Natural killer cell treated with Interleukin-12 subunit alpha and Interleukin-12 subunit beta and Interleukin-15 and Interleukin-18, amount 100 ng/mL, for 72 hours (primary cell): ENCODE measurements at places on chromosomes 3 and 15.
A peak's percentile ranks its signal among the peaks of the same experiment; 100 is the strongest.

GRCh38 chr3:140223631-140224030, 288.6 kb downstream of the CLSTN2 start:
- no peak for DNase-seq

GRCh38 chr3:64445109-64445943, 220.1 kb upstream of the PRICKLE2 start:
- DNase-seq: no peak

- DNase-seq: no peak
Measured at GRCh38 chr3:14460342-14461005, 58.1 kb downstream of the SLC6A6 start.

- DNase-seq: no peak
Measured at GRCh38 chr3:61371123-61371522, 119.9 kb upstream of the FHIT start.

DNA sequence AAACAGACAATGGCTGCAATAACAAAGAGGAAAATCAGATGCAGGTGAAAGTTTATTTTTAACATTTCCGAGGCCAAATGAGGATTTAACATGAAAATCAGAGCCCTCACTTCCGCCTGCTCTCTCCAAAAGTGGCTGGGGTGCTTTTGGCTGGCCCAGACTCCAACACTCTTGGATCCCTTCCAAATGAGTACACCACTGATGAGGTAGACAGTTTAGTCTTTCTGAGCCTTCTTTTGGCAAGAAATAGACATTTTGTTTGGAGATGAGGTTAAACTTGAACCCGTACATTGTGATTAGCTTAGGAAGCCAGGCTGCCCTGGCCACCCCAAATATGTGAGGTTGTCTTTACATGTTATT, 51.0 kb upstream of the TRA2B start:
- no peak for DNase-seq

DNA sequence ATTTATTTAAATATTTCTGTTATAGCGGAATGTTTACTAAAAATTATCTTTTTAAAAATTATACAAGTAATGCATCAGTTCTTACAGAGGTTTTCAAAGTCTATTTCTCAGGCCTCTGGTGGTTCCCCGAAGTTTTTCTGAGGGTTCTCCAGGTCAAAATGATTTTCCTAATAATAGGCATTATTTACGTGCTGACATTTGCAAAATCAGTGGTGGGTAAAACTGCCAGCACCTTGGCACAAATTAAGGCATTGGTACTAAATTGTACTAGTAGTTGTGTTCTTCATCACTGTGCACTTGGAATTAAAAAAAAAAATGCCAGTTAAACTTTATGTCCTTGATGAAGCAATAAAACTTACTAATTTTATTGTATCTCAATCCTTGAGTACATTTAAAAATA, 9.5 kb downstream of the PIAS1 start:
- DNase-seq: no peak

DNA sequence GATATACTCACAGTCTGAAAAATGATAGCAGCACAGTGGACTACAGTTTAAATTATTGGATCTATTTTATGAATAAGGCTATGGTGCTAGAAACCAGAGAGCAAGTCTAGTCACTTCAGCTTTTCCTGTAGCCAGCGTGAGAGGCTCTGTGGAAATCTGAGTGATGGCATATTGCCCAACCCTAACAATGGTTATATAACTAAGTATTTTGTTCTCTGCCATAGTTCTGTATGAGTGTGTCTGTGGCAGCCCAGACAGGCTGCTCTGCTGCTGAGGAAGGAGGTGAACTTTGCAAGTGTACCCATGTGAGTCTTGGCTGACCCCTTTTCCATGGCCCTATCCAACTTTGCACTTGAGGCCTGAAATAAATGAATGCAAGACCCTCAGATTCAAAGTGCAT, 105.7 kb downstream of the LRTM1 start:
- no peak for DNase-seq

DNA sequence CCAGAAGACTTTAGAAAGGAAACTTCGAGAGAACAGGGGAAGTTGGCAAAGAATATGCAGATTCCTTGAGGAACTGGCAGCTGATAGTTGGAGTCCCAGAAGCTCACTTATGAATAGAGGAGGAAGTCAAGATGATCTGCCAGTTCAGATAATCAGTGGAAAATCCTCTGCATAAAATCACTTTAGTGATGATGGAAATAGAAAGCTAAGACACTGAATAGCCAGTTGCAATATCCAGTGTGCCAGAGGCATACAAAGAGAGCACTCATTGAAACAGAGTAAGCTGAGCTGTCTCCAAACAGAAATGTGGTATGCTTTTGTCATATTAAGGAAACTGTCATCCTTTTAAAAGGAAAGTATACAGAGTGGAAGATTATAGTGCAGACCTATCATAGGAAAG, 1207.6 kb downstream of the OTOL1 start:
- DNase-seq: no peak

- no peak for DNase-seq
Measured at GRCh38 chr3:151890721-151891141, 17.3 kb downstream of the SUCNR1 start.

- no peak for DNase-seq
Measured at GRCh38 chr3:125212509-125213363, at the start of gene SLC12A8. TSS of gene SLC12A8 (minus strand) at chr3:125212748. CDS start at chr3:125211349, 1,399 bp downstream.

DNA sequence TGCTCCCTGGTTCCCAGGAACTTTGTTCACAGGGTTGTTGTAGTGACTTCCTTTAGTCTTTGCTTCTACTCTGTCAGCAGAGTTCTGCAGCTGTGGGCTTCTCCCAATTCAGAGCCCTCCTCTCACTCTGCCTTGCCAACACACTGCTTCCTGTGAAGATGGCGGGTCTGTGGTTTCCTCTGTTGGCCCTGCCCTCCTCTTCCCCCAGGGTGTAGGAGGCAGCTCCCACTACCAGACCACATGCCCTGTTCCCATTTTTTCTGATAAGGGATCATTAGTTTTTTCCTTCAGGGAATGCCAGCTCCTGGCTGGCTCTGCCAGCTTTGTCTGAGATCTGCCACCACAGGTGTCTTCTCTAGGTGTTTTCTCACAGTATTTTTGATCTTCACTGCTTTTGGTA, 12.7 kb downstream of the SPSB4 start:
- no peak for DNase-seq

DNA sequence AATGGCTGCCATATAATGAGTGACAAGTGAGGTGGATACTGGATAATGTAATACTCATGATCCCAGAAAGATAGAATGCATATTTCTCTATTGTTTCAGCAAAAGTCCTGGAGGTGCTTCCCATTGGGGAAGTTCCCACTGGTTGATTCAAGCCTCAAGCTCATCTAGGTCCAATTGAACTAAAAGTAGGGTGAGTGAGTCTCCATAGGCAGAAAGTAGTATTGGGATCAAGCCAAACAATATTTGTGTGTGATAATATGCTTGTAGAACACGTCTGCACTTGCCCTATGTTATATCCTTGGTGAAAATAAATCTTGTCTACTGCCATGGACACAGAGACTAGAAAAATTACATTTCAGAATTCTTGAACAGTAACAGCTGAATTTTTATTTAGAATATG, 14.8 kb upstream of the ZBTB20 start:
- DNase-seq: no peak

DNA sequence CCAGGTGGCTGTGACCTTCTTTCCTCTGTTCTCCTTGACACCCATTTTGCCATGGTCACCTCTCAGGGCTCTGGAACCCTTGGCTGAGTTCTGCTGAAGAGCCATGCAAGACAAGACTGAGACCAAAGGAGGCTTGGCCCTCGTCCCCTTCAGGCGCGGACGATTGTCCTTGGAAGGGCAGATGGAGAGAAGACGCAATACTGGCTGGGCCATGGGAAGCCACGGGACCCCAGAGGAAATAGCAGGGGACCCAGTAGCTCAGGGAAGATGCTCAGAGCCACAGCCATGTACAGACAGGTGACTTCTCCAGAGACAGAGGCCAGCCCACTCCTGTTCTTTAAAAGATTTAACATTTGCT, 125.6 kb downstream of the SMAD6 start:
- no peak for DNase-seq

GRCh38 chr3:158753854-158754253, 21.6 kb upstream of the RARRES1 start:
- no peak for DNase-seq

- no peak for DNase-seq
Measured at GRCh38 chr3:23421811-23422516, 218.8 kb downstream of the UBE2E2 start.

GRCh38 chr3:107543666-107544065, 20.9 kb downstream of the BBX start:
- DNase-seq: no peak

GRCh38 chr15:88657326-88658069, 18.7 kb downstream of the ISG20 start:
- no peak for DNase-seq

GRCh38 chr3:11284011-11284410, 11.8 kb downstream of the ATG7 start:
- DNase-seq: no peak

DNA sequence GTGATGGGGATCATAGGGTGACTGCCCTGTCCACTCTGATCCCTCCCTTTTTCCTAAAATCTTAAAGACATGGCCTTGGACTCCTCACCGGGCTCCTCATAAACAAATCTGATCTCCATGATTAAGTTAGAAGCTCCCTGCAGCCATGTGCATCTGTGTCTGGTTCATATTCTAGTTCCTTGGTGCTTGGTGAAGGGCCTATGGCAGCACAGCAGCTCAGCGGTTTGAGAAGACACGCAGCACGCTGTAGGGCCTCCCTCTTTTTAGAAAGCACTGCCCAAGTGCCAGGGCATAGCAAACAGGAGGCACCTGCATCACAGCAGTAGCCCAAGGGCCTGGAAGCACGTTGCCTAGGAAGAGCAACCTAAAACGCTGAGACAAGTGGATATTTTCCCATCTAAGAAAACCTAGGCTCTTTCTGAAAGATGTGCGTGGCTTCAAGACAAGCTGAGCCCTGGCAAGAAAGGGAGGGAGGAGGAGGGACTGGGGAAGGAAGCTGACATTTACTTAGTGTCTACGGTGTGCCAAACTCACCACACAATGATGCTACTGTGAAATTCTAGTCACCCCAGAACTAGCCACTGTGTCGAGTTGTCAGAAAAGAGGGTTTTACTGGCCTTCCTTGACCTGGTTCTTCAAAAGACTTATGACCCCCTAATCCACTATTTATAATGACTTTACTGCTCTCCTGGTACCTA, 14.9 kb upstream of the ULK3 start:
- DNase-seq: no peak

GRCh38 chr3:56923526-56924224, 121.9 kb upstream of the ARHGEF3 start:
- DNase-seq: no peak

DNA sequence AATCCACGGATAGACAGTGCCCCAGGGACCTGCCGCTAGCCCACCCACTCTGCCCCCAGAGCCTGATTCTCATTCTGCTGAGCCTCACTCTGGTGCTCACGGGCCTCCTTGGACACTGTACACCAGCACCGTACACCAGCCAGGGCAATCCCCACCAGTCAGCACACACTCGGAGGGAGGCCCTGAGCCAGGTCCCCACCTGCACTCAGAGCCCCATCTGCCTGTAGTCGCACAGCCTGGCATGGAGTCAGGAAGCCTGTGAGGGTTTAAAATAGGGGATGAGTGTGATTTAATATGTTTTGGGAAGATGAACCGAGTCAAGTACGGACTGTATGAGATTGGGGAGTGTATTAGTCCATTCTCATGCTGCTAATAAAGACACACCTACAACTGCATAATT, 223.0 kb downstream of the SLCO3A1 start:
- DNase-seq: no peak

- peak; percentile 39 for DNase-seq
Measured at GRCh38 chr15:28915935-28916334, 30.2 kb downstream of the APBA2 start.

DNA sequence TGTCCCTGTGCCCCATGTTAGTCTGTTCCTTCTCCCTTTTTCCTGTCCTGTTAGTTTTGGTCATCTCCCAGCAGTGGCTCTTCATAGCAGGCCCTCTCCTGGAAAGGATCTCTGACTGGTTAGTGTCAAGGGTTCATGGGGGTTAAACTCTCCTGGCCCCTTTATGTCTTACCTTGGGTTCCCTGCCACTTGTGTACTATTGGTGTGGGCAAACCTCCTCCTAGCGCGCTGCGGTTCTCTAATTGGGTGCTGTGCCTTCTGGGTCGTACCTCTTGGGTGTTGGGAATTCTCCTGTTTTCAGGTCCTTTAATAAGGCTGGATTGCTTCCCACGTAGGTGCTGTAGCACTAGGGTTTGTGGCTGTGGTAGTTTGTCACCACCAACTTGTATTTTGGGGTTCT, 18.8 kb downstream of the GMPS start:
- no peak for DNase-seq

GRCh38 chr15:57251941-57252340, 124.4 kb upstream of the CGNL1 start:
- no peak for DNase-seq

GRCh38 chr3:131957511-131957910, 77.3 kb downstream of the CPNE4 start:
- DNase-seq: no peak

GRCh38 chr3:166697495-166697894, 682.6 kb downstream of the ZBBX start:
- DNase-seq: no peak
